Renal cortical epithelial cell (primary cell): ENCODE measurements at places on chromosomes 11 and 22.

GRCh38 chr11:72970557-72971118, 156.4 kb downstream of the ATG16L2 start:
- no peak for DNase-seq

DNA sequence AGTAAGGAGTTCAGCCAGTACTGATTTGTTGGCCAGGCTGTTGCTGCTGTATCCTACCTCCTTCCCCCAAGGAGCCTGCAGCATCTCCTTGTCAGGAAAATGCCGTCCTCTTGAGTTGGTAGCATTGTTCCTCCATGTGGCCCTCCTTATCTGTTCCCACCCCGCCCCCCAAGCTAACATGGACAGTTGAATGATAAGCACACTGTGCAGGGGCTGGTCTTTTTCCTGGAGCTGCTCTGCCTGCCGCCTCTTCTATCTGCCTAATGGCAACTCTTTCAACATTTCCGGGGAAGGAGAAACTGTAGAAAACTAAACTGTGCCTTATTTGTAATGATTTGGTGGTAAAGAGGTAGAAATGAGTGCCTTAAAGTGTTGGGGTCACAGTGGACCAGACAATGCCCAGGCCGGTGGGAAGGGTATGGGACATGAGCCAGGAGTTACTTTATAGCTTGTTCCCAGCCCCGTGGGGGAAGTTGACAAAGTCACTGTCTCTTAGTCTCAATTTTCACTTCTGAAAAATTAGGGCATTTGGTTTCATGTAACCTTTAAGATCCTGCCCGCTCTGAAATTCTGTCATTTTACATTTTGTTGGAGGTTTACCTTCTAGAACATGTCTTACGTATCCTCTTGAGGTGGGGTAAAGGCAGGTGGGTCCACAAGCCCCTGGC, 4.5 kb downstream of the FAM118A start:
- no peak for DNase-seq

DNA sequence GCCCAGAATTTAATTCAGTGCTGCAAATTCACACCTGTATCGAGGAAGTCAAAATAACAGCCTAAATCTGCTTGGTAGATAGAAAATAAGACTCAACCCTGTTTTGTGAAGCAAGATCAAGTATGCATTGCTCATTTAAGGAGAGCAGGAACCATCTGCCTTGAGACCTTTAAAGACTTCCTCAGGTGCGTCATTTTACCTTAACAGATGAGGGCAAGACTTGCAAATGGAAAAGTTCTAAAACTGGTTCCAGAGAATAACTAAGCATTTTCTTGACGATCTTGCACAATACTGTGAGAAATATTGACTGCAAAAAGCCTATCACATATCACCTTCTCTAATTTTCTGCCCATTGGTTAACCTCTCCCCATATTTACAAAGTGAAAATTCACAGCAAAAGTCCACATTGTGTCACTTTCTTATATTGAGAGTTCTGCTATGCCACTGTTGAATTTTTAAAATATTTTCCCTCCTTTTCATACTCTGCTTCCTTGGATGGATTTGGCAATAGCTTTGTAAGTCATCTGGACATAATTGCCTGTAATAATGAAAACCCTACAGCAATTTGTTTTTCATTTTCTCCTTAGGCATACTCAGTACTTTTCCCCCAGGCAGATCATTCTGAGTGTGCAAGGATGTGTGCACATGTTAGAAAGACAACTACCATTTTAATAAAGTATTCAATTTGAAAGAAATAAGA, 234.2 kb downstream of the AASDHPPT start:
- no peak for DNase-seq

GRCh38 chr22:46983046-46983445, 220.6 kb downstream of the TBC1D22A start:
- DNase-seq, result no peak

- no peak for DNase-seq
These were observed at the start of gene MMP27 for GRCh38 chr11:102705626-102706025. Gene MMP27 (minus strand): TSS chr11:102705769. CDS start chr11:102705714, 55 bp downstream.

- DNase-seq, result no peak
These were observed 12.4 kb downstream of the FGF19 start for GRCh38 chr11:69691463-69691862.

GRCh38 chr11:42253156-42253555, 793.7 kb upstream of the LRRC4C start:
- DNase-seq, result no peak

DNA sequence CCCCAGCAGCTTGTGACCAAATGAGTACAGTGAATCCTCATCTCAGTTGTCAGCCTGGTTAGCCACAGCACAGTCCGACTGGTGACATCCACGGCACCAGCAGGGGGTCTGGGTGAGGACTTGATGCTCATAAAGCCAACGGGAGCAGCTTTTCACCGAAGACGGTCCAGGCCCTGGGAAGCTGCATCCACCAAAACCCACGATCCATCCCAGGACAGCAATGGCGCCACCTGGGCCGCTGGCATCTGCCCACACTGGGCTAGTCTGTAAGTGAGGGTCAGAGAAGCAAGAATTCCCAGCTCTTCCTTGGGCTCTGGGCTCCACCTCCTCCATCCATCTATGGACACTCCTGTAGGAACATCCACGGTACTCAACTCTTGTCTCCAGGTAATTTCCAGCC, 25.1 kb upstream of the FXYD6 start:
- DNase-seq, result no peak

DNA sequence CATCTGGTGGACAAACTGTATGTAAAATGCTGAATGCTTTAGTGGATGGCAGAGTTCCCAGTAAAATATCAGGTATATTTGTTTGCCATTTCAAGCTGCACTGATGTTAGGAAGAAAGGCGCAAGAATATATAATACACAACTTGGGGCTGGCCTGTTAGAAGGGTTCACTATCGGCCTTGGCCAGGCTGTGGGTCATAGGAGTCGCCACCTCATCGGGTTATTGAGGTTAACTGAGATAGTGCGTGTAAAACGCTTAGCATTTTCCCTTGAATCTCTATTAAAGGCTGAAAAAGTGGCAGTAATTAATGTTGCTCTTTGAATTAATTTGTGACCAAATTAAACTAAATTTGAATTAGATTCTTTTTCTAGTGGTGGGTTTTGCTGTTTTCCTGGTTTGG, 5.1 kb downstream of the FAM118A start:
- no peak for DNase-seq

GRCh38 chr11:58801974-58802545, 42.4 kb downstream of the GLYATL2 start:
- DNase-seq, result no peak

DNA sequence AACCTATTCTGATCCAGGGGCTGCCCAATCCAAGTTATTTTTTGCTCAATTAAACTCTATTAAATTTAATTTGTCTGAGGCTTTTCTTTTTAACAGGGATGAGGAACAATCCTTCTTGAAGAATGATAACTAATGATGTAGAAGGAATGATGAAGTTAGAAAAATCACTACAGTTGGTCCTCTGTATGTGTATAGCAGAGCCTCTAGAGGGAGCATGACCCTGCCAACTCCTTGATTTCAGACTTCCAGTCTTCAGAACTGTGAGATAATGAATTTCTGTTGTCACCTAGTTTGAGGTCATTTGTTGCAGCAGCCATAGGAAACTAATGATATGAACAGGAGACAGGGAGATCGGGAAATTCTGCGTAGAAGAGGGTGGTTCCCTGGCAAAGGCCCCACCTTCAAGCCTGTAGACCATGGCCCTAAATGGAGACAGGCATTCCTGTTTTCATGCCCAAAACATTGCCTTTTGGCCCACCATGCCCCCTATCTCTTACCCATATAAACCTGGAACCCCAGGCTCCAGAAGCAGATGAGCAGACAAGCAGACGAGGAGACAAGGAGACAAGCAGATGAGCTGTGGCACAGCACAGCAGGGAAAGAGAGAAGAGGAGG, 7.7 kb upstream of the QSER1 start:
- DNase-seq, result peak; percentile 28

DNA sequence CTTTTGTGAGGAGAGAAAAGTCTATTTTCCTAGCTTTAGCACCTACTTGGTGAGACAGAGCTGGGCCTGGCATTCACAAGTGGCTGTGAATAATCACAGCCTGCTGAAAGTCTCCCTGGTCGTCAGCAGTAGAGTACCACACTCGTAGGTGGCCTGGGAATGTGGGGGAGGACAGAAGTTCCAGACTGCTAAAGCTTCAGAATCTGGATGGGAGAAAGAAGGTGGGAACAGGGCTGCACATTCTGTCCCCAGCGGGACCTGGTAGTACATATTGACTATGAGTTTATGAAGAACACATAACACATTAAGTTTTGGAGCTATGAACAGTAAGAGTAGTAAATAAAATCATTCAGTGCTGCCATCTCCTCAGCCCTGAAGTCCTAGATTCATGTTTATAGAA, 19.0 kb upstream of the LIMK2 start:
- DNase-seq, result no peak

DNA sequence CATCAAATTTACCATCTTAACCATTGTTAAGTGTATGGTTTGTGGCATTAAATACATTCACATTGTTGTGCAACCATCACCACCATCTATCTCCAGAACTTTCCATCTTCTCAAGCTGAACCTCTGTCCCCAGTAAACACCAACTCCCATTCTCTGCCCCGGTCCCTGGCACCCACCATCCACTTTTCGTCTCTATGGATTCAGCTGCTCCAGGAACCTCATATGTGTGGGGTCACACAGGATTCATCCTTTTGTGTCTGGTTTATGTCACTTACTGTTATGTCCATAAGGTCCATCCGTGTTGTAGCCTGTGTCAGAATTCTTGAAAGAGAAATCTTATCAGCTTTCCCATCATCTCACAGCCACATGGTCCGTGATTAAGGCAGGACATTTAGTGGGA, 16.3 kb downstream of the TSPAN32 start:
- DNase-seq, result no peak

DNA sequence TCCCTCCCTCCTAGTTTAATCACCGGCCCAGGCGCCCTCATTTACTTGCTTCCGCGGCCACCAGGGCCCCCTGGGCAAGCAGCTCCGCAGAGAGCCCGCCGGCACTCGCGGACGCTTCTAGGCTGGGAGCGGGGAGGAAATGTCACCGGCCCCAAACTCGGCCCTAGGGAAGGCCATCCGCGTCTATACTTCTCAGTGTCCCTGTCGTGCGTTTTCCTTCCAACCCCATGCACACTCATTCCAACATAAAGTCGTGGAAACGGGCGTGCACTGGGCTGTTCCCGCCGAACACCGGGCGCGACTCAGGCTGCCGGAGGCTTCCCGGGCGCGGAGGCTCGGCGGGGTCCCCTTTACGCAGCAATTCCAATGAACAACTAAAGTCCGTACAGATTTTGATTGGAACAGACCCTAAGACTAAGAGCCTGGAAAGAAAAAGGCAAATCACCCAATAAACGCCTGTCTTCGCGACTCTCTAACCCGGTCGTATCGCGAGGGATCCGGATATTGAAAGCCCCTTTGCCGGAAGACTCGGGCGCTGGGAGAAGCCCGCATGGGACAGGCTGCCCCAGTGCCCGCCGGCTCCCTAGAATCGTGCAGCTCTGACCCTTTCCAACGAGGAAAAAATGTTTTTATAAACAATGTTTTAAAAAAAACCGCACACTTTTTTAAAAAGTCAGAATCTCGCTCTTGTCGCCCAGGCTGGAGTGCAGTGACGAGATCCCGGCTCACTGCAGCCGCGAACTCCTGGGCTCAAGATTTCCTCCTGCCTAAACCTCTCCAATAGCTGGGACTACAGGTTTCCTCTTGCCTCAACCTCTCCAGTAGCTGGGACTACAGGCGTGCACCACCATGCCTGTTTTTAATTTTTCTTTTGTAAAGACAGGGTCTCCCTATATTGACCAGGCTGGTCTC, 1.3 kb upstream of the BARX2 start:
- DNase-seq, result no peak
